Mesenchymal stem cell (in vitro differentiated cells and primary cell): ENCODE measurements at places on chromosomes 3 and 15.

DNA sequence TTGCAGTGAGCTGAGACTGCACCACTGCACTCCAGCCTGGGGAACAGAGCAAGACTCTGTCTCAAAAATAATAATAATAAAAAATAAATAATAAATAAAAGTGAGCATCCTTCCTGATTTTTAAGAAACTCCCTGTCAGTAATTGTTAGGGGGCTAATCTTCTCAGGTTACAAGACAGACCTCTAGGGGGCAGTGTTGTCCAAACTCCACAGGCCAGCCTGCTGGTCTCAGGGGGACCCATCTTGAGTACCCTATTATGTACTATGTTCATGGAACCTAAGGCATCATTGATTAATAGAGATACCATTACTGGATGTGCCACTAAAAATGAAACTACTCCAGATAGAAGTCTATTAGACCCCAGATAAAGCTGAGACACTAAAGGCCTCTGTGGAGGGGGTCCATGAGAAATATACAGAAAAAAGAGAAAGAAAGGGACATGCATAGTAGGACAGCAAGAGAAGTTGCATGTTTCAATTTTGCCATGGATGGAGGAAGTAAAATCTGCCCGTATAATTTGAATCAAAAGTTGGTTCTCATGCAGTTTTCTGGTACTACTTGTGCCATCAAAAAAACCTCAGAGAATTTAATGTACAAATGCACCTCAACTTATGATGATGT is 85.5 kb upstream of the CDV3 start:
- peak; percentile 46 for DNase-seq
- H3K27ac ChIP-seq: no peak overlapping the region
- no peaks in the 10 kb centered on the region for H3K36me3 ChIP-seq
- H3K4me3 ChIP-seq: no peak overlapping the region
- H3K27me3 ChIP-seq: no peaks in the 10 kb centered on the region

DNA sequence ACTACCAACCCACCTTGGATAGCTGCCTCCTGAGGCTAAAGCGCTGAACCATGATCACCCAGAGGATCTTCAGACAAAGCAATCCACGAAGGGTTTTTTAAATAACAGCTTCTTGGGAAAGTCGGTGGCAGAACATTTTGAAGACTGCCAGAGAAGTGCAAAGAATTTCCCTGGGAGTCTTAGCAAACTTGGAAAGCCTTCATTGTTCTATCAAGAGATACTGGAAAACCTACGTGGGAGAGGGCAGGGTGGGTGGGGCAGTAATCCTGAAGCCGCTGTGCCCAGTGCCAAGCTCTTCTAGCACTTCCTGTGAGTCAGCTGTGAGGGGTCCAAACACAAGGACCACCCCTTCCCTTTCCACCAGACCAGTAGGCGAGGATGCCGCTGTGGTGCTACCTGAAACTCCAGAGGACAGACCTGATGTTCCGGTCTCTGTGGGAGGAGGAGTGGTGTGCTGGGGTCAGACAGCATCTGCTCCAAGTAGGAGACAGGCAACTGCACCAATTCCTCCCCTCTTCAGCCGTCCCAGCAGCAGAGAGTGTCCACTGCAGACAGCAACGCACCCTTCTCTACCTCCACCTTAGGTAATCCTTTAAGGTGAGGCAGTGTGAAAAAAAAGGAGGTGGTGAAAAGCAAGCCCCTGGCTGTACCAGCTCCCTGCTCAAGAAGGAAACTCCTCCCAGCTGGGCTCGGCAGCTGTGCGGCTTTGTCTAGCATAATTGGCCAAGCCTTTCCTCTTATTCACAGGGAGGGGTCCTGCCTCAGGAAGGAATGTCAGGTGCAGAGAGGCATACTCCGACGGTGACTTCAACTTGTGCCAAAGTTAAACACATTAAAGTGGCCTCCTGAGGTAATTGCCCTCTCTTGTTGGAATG is 99.0 kb downstream of the TMCC1 start:
- no peaks in the 10 kb centered on the region for H3K36me3 ChIP-seq
- H3K4me3 ChIP-seq: peak overlapping the region; percentile 39
- H3K27me3 ChIP-seq: no peaks in the 10 kb centered on the region
- peak overlapping the region; percentile 81 for H3K27ac ChIP-seq

DNA sequence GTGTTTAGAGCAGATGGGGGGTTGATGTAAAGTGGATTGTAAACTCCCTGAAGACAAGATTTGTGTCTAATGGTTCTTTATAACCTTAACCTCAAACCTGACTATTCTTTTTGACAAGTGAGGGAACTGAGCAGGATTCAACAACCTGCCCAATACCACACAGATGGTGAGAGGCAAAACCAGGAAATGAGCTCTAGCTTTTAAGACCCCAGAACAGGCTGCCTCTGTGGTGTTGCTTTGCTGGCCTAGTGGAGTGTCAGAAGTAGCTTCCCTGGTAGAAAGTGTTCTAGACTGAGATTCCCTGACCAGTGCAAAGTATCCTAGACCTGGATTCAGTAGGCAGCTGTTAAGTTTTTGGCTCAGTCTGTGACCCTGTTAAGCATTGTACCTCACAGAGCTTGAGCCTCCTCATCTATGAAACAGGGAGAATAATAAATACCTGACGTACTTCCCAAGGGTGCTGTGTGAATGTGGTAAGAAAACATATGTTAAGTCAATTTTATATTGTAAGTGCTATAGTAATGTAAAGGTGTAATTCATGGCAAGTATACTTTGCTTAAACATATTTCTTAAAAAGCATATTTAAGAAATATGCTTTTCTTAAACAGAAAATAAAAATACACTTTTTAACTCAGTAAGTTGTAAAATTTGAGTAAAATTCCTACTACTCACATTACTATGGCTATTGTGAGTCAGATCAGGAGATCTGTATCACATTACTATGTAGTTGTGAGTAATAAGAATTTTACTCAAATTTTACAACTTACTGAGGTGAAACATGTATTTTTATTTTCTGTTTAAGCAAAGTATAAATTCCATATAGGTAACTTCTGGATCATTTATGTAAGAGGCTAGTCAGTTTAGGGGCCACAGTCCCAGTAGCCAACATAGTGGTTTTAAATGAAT is 8.8 kb downstream of the GPR87 start:
- H3K4me3 ChIP-seq: no peak overlapping the region
- H3K27me3 ChIP-seq: no peaks in the 10 kb centered on the region
- DNase-seq: no peak
- no peaks in the 10 kb centered on the region for H3K36me3 ChIP-seq
- peak overlapping the region; percentile 18 for H3K27ac ChIP-seq

DNA sequence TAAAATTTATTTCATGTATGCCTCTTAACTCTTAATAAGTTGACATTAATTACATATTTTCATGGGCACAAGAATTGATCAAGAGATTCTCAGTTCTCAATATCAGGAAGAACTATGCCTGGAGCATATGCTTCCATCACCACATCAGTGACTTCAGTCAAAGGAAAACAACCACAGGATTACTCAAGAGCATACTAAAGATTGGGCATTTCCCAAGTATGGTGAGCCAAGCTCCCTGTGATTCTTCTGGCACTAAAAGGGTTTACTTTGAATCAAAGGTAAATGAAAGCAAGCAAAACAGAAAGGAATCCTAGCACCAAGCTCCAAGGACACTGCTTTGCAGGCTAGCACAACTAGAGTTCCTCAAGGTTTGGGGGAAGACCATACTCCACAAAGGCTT is 44.6 kb downstream of the FMN1 start:
- no peaks in the 10 kb centered on the region for H3K36me3 ChIP-seq
- H3K4me1 ChIP-seq: peaks cover 11% of the 10 kb centered on the region
- H3K4me3 ChIP-seq: no peak overlapping the region
- peak; percentile 16 for DNase-seq
- H3K27ac ChIP-seq: no peak overlapping the region

- H3K27me3 ChIP-seq: no peaks in the 10 kb centered on the region
- DNase-seq: no peak
- H3K4me3 ChIP-seq: no peak overlapping the region
- no peaks in the 10 kb centered on the region for H3K36me3 ChIP-seq
- H3K4me1 ChIP-seq: no peaks in the 10 kb centered on the region
Observed at GRCh38 chr3:101973163-101973505, 123.8 kb downstream of the NFKBIZ start.

- no peaks in the 10 kb centered on the region for H3K27me3 ChIP-seq
- H3K27ac ChIP-seq: peak overlapping the region; percentile 58
- peak; percentile 16 for DNase-seq
Observed at GRCh38 chr3:10242182-10243065, 5.8 kb upstream of the TATDN2 start.

GRCh38 chr3:195443391-195443989 is 670 bp upstream of the ACAP2 start:
- H3K4me3 ChIP-seq: peak overlapping the region; percentile 71
- H3K27me3 ChIP-seq: no peaks in the 10 kb centered on the region
- H3K4me1 ChIP-seq: peaks cover 2% of the 10 kb centered on the region
- no peak overlapping the region for H3K27ac ChIP-seq
- H3K36me3 ChIP-seq: no peaks in the 10 kb centered on the region
- no peak for DNase-seq

- H3K4me3 ChIP-seq: no peak overlapping the region
- H3K27me3 ChIP-seq: peaks cover 17% of the 10 kb centered on the region
- no peaks in the 10 kb centered on the region for H3K36me3 ChIP-seq
- DNase-seq: peak; percentile 63
- H3K27ac ChIP-seq: no peak overlapping the region
Observed at GRCh38 chr3:13189639-13190377, 116.6 kb upstream of the IQSEC1 start.

DNA sequence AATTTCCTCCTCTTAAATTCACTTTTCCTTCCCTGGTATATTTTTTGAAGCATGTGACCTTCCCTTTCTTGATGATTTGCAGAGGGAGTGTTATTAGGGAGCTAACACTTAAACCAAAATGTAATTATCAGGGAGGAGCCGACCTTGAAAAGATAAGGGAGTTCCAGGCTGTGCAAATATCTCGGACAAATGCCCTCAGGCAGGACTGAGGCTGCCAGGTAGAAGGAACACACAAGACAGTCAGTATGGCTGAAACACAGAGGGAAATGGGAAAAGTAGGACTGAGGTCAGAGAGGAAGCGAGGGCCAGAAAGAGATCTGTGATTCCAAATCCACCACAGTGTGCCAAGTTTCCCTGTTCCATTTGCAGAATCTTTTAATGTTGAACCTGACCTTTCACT is 221.0 kb downstream of the CNTN3 start:
- no peaks in the 10 kb centered on the region for H3K27me3 ChIP-seq
- no peaks in the 10 kb centered on the region for H3K4me1 ChIP-seq
- H3K36me3 ChIP-seq: no peaks in the 10 kb centered on the region
- DNase-seq: no peak
- H3K4me3 ChIP-seq: no peak overlapping the region

DNA sequence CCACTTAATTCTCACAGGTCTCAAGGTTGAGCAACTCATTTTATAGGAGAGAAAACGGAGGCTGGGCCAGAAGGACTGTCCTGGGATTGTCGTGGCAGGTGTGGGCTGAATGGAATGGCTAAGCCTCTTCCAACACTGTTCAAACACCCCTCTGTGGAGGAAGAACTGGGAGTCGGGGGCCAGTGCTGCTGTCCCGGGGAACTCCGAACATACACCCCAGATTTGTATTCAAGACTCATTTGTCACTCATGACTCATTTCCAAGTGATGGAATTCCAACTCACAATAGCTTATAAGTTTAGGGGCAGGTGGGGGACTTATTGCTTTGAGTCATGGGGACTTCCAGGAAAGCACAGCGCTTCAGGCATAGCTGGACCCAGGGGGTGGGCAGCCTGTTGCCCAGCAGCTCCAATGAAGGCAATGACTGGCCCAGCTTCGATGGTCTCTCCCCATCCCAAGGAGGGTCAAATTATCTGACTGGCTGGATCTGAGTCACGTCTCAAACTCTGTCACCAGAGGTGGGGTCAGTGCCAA is 72.5 kb downstream of the TM2D3 start:
- H3K27ac ChIP-seq: no peak overlapping the region
- peak; percentile 25 for DNase-seq
- no peak overlapping the region for H3K4me3 ChIP-seq
- peaks cover 15% of the 10 kb centered on the region for H3K27me3 ChIP-seq
- H3K4me1 ChIP-seq: no peaks in the 10 kb centered on the region

GRCh38 chr3:102979191-102979590 is 544.4 kb downstream of the ZPLD1 start:
- H3K36me3 ChIP-seq: no peaks in the 10 kb centered on the region
- peaks cover 3% of the 10 kb centered on the region for H3K4me1 ChIP-seq
- no peak overlapping the region for H3K4me3 ChIP-seq
- H3K27ac ChIP-seq: peak overlapping the region; percentile 79
- no peaks in the 10 kb centered on the region for H3K27me3 ChIP-seq

- no peak for DNase-seq
- peaks cover 27% of the 10 kb centered on the region for H3K4me1 ChIP-seq
- H3K27me3 ChIP-seq: no peaks in the 10 kb centered on the region
- H3K36me3 ChIP-seq: peaks cover 2% of the 10 kb centered on the region
- H3K4me3 ChIP-seq: peak overlapping the region; percentile 88
Observed at GRCh38 chr15:90004252-90004651, 3.1 kb downstream of the ZNF710 start.

GRCh38 chr3:52471371-52472238 is 16.2 kb downstream of the NISCH start:
- H3K4me3 ChIP-seq: no peak overlapping the region
- H3K27ac ChIP-seq: no peak overlapping the region

- peaks cover 5% of the 10 kb centered on the region for H3K4me1 ChIP-seq
- no peak overlapping the region for H3K4me3 ChIP-seq
- DNase-seq: no peak
- no peaks in the 10 kb centered on the region for H3K36me3 ChIP-seq
- H3K27me3 ChIP-seq: no peaks in the 10 kb centered on the region
- H3K27ac ChIP-seq: no peak overlapping the region
Observed at GRCh38 chr3:156582532-156583183, 27.7 kb upstream of the SSR3 start.

- peak; percentile 59 for DNase-seq
- no peaks in the 10 kb centered on the region for H3K27me3 ChIP-seq
- no peak overlapping the region for H3K4me3 ChIP-seq
- H3K27ac ChIP-seq: no peak overlapping the region
- peaks cover 5% of the 10 kb centered on the region for H3K36me3 ChIP-seq
- peaks cover 21% of the 10 kb centered on the region for H3K4me1 ChIP-seq
Observed at GRCh38 chr15:67098768-67099282, 33.4 kb downstream of the SMAD3 start.

DNA sequence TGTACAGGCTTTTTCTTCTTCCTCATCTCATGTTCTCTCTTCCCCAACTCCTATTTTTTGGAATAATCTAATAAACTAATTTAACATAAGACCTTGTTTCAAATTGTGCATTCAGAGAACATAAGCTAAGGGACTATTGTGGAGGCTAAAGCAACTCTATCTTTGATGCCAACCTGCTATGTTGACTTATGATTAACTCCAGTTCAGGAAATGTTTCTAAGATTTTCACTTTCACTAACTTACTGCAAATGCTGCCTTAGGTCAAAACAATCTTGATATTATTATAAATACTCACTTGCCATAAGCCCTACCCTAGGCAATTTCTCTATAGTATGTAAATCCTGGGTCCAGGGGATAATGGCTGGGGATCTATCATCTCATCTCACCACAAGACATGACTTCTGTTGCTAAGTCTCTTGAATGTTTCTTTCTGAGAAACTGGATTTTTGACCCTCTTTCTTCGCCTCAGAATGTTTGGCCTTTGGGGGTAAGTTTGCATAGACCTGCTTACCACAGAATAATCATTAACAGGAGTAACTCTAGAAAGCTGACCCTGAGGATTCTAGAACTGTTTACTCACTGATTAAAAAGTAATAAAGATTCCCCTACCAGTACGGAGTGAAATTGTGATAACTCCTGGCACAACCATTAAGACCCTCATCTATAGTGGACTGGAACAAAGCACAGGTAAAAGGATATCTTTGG is 768.1 kb downstream of the GBE1 start:
- no peaks in the 10 kb centered on the region for H3K27me3 ChIP-seq
- H3K4me1 ChIP-seq: no peaks in the 10 kb centered on the region
- no peak for DNase-seq
- no peaks in the 10 kb centered on the region for H3K36me3 ChIP-seq
